ENCODE measurements at places on chromosomes 11 and 22.

- no peak for DNase-seq
Measured at GRCh38 chr11:68325183-68325906, 13.0 kb downstream of the LRP5 start.

- DNase-seq = no peak
Measured at GRCh38 chr11:108786281-108786990, 121.6 kb downstream of the DDX10 start.

DNA sequence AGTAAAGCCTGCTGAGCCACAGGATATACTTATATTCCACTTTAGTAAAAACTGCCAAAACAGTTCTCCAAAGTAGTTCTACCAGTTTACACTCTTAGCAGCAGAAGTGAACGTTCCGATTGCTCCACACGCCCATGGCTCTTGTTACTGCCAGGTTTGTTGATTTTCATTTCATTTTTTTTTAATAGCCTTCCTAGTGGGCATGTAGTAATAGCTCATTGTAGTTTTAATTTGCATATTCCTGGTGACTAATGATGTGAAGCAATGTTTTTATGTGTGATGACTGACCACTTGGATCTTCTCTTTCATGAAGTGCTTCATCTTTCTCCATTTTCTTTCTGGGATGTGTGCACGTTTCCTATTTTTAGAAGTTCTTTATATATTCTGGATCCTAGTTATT lies 4.8 kb upstream of the C11orf97 start:
- no peak for DNase-seq

DNA sequence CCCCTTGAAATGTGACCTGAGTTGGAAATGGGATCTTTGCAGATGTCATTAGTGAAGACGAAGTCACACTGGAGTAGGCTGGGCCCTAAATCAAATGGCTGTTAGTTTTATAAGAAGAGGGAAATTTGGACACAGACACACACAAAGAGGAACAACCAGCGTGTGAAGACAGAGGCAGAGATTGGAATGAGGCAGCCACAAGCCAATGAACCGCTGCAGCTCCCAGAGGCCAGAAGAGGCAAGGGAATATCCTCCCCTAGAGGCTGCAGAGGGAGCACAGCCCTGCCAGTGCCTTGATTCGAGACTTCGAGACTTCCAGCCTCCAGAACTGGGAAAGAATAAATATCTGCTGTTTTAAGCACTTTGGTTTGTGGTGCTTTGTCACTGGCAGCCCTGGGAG lies 484.5 kb downstream of the MN1 start:
- no peak for DNase-seq

DNA sequence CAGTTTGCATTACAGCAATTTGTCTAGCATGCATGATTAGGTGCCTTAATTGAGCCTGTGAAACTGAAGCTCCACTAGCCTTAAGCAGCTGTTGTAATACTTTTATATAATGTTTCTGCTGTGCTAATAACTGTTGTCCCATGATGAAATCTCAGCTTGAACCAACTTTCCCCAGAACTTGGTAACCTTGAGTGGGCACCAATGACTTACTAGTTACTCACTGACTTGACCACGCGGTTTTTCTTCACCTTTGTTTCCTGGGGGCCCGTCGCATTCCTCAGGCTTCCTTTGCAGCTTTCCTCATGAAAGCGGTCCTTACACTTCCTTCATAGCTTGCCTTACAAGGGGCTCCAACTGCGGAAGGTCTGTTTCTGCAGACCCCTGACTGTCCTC lies 11.2 kb upstream of the GLYATL1 start:
- DNase-seq = no peak

- DNase-seq = no peak
Measured at GRCh38 chr11:119051440-119052162, 5.4 kb downstream of the HYOU1 start.

DNA sequence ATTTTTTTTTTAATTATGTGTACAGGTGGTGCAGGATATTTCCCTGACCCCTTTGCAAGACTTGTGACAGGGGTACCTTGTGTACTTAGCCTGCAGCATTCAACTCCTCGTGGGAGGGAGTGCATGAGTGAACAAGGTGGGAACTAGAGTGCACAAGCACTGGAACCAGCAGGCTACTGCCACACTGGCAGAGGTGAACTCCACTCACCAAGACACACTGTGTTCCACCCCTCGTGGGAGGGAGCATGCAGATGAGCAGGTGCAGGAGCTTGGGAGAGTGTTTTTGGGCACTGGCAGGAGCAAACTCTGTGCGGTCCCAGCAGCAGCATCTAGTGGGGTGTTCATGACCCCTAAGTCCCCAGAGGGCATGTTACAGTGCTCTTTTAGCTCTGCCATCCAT lies 282.7 kb upstream of the PLET1 start:
- DNase-seq = no peak

DNA sequence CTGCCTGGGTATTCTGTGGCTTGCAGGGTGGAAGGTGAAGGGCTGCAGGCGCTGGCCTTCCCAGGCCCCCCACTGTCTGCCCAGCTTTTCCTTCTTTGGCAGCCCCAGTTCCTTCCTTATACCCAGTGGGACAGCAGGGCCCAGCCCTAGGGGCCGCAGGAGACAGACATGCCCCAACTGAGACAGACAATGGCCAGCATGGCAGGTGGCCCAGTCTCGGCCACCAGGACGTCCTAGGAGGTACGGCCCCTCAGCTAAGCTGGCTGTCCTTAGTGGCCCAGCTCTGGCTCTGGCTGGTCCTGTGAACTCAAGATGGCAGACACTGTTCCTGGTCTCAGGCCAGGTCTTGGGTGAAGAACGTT lies 35.9 kb downstream of the RTN4R start:
- no peak for DNase-seq

- DNase-seq = no peak
Measured at GRCh38 chr11:91513734-91514133, 710.9 kb upstream of the FAT3 start.

- DNase-seq = no peak
Measured at GRCh38 chr11:75263944-75264349, 23.4 kb downstream of the TPBGL start.

DNA sequence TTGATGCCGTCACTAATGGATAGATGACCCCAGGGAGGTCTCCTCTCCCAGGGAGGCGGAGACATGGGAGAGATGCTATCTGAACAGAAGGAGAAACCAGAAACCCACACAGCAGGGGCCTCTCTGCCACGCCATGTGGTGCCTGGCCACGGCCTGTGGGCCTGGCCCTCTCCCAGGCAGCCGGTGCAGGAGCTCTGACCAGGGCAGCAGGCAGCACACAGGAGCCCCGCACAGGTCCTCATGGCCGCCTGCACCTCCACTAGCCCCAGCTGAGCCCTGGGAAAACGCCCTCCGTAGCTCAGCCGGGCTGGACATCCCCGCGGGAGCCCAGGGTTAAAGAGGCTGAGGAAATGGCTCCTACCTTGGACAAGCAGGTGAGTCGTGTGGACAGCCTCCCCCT lies 19.8 kb downstream of the IGSF9B start:
- DNase-seq = no peak

- DNase-seq = no peak
Measured at GRCh38 chr22:35642305-35642741, 5.9 kb upstream of the APOL6 start.

GRCh38 chr11:127109796-127110480 lies 109.4 kb upstream of the KIRREL3 start:
- DNase-seq = no peak

GRCh38 chr11:1742371-1742770 lies 8.0 kb downstream of the IFITM10 start:
- no peak for DNase-seq

DNA sequence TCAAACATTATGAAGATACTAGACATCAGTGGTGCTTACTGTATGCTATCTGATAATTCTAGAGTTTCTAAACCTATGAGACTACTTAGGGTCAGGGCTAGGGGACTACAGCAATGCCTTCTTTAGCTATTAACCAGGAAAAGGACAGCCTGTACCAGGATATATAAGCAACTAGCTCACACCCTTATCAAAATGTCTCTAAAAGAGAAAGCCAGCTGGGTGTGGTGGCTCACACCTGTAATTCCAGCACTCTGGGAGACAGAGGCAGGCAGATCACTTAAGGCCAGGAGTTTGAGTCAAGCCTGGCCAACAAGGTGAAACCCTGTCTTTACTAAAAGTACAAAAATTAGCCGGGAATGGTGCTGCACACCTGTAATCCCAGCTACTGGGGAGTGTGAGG lies 55.8 kb downstream of the RAB6A start:
- DNase-seq = no peak

DNA sequence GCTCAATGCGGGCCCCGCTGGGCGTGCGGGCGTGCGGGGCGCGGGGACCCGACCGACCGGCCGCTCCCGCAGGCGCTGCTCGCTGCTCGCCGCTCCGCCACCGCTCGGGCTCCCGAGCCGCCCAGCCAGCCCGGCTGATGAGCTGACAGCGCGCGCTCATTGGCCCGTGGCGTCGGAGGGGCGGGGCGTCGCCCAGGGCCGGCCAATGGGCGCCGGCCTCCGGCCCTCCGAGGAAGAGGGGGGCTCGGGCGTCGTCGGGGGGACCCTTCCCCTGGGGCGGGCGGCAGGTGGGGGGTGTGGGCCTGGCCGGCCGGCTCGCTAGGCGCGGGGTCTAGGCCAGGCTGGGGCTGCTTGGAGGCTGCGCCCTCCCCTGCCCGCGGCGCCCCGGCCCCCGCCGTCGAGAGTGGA lies at the start of gene SCUBE1:
Gene SCUBE1, minus strand, starts transcription at position 111 of the 408 bp plus-strand sequence. CDS start 111 bp downstream, outside the sequence.
- DNase-seq = peak; percentile 16

- no peak for DNase-seq
Measured at GRCh38 chr11:134544095-134544815, 132.2 kb upstream of the B3GAT1 start.

- DNase-seq = no peak
Measured at GRCh38 chr11:117002639-117003299, 95.5 kb downstream of the SIK3 start.

DNA sequence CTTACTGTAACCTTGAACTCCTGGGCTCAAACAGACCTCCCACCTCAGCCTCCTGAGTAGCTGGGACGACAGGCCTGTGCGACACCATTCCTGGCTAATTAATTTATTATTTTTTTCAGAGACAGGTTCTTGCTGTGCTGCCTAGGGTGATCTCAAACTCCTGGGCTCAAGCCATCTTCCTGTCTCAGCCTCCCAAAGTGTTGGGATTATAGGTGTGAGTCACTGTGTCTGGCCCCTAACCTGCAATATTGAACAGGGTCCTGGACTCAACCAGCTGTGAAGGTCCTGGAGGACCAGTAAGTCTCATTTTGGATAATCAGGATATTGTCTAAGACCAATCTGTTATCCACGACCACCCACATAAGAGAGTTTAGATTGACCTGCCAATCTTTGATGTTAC lies 15.2 kb downstream of the CCDC134 start:
- no peak for DNase-seq

DNA sequence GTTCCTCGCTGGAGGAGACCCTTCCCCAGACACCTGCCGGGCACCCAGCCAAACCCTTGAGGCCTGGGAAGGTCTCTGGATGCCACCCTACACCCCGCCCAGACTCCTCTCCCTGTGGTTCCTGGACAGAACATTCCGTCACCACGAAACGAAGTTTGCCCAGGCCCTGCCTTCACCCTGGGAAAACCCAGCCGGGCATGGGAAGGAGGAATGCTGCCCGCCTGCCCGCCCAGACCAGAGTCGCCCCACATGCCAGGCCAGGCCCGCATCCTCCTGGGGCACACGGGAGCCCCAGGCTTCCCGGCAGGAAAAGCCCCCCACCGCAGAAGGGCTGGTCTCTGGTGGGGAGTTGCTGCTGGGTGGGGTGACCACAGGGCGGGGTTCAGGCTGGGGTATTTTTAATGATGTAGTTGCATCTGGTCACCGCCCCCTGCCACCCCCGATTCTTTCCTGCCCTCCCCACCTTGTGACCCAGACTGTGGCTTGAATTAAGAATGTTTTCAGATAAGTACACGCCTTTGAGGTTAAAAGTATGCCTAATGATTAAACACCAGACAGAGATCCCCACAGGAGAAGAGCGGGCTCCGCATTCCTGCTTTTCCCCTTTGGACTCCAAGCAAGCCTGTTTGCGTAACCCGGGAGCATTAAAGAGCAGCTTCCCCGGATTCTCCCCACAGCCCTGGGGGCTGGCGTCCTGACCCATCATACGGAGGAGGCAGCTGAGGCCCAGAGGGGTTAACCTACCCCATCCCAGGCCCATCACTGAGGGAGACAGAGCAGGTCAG lies 44.6 kb upstream of the PPARA start:
- DNase-seq = no peak

DNA sequence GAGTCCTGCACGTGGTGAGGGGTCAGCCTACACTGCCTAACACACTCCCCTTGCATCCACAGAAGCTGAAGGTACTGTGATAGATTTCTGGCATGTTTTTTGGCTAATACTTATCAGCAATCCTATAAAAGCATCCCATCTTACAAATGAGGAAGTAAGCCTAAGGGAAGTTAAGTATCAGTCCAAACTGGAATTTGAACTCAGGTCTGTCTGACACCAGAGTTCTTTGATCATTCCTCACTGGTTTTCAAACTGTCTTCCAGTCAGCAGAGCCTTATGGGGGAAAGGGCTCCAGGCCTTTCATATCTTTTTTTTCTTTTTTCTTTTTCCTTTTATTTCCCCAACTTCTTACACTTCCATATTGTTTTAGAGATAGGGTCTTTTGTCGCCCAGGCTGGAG lies 105.6 kb downstream of the RBFOX2 start:
- no peak for DNase-seq

DNA sequence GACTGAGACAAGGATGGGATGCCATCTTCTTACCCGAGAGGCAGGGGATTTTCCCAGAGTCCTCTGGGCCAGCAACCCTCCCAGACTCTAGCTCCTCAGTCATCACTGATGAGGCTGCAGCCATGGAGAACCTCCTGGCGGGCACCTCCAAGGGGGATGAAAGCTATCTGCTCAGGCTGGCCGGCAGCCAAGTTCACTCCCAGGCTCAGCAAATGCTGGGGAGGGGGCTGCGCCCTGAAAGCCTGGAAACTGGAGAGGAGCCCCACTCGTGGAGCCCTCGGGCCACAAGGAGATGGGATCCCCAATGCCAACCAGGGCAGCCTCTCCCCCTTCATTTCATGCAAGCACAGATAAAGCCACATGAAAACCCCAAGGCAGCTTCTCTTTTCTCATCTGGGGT lies 75.0 kb downstream of the CACNA1I start:
- DNase-seq = no peak

Data from stimulated activated CD4-positive, alpha-beta T cell treated with anti-CD3 and anti-CD28 coated beads, Interleukin-2, amount 100 ng/mL, for 4 hours (primary cell).